ENCODE measurements at places on chromosomes 11 and 22.

- DNase-seq, result no peak
Measured at GRCh38 chr11:63937713-63938478, 906 bp upstream of the NAA40 start.

DNA sequence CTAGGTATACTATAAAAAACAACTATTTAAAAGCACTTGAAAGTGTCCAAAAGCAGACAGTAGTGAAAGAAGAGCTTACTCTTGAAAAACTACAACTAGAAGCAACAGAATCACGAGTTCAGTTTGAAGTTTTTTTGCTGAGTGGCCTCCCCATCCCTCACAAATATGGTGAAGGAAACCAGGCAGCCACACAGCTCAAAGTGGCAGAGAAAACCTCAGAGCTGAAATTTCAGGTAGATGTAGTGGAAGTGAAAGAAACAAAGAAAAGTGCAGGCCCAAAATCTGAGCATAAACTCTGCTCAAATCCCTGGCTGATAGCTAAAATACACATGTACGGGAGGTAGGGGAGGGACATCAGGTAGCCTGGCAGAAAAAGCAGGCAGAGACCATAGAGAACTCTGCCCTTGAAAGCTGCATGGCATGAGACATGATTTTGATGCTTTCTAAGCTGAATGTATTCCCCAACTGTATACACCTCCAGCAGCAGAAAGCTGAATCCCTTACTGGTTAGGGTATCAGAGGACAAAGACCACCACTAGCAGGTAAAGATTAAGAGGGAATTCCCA, 12.1 kb downstream of the BTBD10 start:
- DNase-seq, result no peak

DNA sequence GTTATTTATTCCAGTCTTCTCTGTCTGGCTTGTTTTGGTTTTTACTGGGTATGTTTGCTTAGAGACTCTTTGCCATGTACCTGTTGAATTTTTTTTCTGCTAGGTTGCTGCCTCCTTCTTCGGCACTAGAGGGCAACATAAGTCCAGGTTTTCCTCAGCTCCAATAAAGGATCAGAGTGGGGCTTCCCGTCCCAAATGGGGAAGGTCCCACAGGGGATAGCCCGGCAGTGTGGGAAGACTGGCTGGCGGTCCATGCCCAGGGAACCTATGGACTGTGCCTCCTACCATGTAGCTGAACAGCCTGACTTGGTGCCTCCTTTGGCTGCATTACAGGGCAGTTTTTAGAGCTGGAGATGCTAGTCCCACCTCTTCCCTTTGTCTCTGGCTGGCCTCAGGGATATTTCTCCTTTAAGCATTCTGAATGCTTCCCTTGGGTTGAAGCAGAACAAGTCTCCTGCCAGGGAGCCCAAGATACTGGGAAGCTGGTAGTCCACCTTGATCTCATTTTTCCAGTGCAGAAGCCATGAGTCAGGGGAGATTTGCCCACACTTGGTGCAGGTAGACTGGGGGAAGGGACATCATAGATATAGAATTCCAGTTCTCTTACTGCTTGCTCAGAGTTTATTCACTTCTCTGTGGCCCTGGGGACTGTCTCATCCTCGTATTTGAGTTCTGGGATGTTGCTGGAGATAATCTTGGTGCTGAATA, 60.2 kb downstream of the BRD1 start:
- no peak for DNase-seq

DNA sequence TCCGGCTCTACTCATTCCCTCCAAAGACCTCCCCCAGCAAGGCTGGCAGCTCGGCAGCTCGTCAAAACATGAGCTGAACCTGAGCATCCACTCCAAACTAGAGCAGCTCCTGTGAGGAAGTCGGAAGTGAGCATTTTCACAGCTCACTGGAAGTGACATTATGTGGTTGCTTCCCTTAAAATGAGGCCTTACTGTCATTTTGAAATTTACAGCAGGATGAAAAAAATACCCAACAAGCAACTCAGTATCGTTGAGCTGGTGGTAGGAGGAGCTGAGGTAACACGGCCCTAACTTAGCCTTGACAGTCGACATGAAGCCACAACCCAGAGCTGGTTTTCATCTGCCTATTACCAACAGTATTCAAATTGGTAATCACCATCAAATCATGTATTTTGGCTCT, 38.0 kb upstream of the ARFGAP3 start:
- no peak for DNase-seq

DNA sequence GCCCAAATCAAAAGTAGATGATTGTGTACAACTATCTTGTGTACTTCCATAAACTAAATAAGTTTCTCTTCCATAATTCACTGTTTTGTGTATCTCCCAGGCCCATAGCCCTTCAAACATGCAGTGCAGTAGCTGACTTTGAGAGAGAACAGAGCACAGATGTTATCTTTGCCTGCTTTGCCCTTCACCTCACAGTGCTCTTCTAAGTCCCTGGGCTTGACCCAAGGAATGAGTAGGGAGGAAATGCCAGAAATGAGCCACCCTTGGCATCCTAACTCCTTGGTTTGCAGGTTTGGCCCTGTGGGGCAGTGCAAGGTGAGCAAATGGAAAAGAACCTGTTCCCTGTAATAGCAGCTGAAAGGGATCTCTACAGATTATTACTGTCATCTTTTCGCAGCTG, 79.2 kb downstream of the STIM1 start:
- no peak for DNase-seq
